HCEC 1CT (cell line): ENCODE measurements at places on chromosomes 7 and 10.

DNA sequence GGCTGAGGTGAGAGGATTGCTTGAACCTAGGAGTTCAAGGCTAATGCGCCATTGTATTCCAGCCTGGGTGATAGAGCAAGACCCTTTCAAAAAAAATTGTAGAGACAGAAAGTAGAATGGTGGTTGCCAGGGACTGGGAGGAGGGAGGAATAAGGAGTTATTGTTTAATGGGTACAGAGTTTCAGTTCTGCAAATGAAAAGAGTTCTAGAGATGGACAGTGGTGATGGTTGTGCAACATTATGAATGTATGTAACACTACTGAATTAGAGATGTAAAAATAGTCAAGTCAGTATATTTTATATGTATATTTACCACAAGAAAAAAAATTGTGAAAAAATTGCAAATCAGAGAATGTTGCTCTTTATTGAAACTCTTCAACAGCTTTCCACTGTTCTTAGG lies 266.5 kb upstream of the NPY start:
- DNase-seq, result no peak

GRCh38 chr10:4867520-4868356 lies 41.7 kb downstream of the AKR1E2 start:
- DNase-seq, result no peak

- DNase-seq, result no peak
These were observed 62.7 kb downstream of the WAC start for GRCh38 chr10:28595613-28596012.

DNA sequence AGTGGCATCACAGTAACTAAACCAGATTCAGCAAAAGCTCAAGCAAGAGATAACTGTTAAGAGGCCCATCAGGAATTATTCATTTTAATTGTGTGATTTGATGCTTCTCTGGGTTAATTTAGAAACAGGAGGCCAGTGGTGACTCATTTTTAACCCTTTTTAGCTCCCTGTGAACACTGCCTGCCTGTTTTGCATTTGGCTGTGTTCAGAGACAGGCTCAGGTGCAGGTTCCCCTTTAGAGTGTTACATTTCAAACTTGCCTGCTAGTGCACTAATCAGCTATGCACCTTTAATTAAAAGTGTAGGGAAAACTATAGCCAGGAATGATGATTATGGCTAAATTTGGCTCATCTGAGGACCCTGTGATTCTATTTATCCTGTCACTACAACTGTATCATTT lies 6.5 kb downstream of the STAMBPL1 start:
- DNase-seq, result no peak

DNA sequence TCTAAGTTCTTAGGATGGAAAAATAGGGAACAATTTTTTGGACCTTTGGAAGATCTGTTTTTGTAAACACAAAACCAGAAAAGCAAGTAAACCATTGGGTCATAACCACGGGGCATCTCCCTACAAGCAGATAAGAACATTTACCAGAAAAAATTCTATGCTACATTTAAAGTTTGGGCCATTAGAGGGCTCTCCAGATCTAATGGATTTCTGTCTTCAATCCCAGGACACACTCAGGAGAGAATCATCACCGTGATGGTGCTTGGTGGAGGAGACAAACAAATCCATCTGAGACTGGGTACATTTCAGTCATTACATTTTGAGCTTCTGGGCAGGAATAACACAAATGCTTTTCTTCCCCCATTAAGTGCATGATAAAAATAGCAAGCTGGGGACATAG lies 178.4 kb upstream of the TARP start:
- peak; percentile 6 for DNase-seq

GRCh38 chr7:21361413-21362125 lies 66.3 kb upstream of the SP4 start:
- DNase-seq, result no peak

DNA sequence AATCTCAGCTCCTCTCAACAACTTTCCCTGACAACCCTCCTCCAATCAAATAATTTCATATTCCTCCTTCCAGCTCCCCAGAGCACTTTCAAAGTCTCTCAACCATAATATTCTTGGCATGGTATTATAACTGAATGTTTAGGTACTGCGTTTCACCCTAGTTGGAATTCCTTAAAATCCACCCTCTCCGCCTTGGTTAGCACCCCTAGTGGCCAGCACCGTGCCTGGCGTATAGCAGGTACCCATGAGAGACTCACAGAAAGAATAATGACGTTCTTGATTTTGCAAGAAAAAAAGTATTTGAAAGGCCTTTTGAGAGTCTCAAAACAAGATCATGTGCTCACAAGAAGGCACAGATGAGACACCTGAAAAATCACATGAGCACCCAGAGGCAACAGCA lies 50.9 kb downstream of the GLI3 start:
- DNase-seq, result no peak

DNA sequence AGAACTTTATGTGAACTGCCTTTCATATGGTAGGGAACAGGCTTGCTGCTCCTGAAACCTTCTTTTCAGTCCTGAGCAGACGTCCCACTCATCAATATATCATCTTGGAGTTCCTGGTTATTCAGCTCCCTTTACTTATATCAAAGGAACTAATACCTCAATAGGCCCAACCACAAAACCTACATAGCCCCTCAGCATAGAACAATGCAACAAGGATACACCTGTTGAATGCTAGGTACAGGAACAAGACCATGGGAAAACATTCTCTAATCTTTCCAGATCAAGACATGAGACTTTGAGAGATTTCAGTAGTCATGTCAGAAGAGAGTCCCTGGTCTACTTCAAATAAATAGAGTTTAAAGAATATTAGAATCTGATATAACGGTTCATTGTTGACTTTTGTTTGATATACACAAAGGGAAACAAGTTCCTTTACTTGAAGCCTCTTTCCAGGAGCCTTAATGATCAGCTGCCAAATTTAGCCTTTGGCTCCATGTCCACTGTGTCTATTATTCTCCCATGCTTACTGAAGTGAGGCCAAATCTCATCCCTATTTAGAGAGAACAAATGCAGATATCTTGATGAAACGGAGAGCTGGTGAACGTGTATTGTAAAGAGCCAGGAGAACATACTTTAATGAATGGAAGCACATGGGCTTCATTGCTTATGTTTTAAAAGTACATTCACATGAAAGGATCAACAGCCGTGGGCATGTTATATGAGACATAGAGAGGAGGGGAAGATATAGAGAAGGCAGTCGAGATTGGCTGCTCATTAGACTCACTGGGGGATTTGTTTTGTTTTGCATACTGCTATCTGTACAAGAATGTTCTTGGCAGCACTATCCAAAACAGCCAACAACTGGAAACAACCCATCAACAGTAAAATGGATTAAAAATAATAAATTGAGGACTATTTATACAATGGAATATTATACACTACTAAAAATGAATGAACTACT lies 9.5 kb downstream of the RHOBTB1 start:
- DNase-seq, result no peak

- DNase-seq, result no peak
These were observed 428.5 kb downstream of the GALNT17 start for GRCh38 chr7:71560354-71560995.

DNA sequence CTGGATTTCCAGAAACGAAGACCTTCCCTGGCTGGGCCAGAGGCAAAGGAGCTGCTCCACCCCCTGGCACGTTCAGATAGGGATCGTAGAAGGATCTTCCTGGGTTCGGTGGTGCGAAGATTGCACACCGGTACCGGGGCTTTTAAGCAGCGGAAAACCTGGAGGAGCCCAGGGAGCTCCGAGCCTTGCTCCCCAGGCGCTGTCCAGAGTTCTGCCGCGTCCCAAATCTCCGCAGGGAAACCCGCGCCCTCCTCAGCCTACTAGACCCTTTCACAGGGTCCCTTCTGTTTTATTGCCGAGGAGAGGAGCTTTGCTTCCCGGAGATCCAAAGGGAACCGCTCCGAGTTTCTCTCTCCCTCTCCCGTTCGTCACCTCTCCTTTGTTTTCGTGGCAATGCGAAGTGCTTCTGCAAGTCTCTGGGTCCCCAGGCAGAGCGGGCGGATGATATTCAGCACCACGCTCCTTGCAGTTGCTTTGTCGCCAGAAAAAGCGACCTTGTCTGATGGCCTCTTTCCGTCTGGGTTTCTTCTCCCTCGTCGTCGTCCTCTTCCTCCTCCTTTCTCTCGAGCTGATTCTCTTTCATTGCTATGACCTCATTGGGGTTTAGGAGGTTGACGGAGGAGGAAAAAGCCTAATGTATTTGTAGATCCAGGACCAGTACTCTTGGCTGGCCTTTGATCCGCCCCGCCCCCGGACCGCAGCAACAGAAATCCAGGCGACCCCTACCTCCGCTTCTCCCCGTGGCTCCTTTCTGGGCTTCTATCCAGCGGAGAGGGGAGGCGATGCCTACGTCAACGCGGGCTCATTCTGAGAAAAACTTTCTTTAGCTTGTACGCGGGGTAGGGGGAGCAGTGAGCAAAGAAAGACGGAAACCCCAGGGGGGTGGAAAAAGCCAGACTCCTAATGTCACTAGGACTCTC lies at the start of gene TMEM196:
TSS of gene TMEM196 (minus strand) at position 777 of the 920 bp plus-strand sequence. CDS start 921 bp downstream, outside the sequence.
- DNase-seq, result peak; percentile 31

DNA sequence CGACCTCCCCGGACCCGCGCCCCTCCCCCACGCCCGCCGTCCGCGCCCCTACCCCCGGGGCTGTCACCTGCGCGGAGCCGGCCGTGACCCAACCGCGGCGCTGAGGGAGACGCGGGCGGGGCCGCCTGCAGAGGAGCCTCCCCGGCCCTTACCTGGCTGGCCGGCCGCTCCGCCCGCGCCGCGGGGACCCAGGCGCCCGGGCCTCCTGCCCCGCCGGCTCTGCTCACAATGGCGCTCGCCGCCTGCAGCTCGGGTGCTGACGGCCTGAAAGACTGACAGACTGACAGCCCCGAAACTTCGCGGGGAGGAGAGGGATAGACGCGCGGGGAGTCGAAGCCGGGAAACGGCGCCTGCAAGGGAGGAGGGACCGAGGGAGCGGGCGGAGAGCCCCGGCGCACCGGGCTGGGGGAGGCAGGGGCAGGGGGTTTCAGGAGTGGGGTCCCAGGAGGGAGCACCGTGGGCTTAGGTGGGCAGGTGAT lies 393 bp downstream of the ZNF467 start:
- no peak for DNase-seq

GRCh38 chr10:21891439-21891838 lies 112.1 kb downstream of the DNAJC1 start:
- no peak for DNase-seq

DNA sequence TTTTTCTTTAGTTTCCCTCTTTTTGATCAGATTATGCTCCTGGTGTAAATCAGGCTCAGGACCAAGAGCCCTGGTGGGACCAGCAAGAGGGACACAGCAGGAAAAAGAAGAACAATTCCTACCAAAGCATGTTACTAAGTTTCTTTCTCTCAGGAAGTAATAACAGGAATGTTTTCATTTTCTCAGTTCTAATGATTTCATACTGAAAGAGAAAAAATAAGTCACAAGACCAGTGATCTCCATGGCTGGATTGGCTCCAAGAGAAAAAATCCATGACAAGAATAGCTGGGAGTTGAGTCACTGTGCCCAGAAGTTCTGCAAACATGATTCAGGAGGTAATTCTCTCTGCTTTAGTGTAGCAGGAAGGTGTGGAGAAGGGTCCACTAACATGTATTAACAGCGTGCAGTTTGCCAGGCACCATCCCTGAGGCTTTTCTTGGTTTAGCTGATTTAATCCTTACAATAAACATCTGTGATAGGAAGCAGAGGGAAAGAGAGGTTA lies 23.8 kb upstream of the IFIT2 start:
- DNase-seq, result peak; percentile 98

GRCh38 chr7:151000897-151001495 lies 10.2 kb downstream of the NOS3 start:
- DNase-seq, result no peak

DNA sequence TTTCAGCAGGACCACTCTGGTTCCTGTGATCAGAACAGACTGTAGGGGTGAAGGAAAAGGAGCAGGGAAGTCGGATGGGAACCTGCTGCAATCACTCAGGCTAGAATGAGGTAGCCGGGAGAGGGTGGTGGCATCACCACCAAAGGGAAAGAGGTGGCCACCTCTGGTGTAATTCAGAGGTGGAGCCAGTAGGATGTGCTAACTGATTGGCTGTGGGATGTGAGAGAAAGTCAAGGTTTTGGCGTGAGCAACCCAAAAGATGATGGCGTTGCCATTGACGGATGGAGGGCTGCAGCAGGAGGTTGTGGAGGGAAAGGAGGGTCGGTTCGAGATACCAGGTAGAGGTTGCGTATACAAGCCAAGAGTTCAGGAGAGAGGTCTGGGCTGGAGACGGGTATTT lies 7.4 kb upstream of the VSIR start:
- DNase-seq, result no peak

DNA sequence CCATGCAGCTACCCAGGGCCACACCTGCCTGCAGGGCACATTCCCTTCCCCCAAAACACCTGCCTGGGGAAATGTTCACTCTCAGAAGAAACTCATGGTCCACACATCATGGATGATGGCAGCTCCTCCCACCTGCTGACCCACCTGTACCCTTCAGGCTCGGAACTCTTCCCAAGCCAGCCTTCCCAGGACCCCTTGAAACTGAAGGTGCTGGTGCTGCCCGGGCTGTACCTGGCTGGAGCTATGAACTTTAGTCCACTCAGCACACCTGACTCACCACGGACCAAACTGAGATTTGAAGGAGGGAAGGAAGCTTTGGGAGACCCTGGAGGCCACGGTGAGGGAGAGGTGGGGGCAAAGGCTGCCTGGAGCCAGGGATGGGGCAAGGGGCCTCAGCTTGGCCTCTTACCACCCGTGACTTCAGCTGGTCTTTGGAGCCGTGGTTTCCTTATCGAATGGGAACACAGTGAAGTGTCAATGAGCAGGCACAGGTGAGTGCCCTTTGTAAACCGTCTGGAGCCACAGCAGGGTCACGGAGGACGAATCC lies 30.1 kb upstream of the INPP5A start:
- DNase-seq, result no peak

DNA sequence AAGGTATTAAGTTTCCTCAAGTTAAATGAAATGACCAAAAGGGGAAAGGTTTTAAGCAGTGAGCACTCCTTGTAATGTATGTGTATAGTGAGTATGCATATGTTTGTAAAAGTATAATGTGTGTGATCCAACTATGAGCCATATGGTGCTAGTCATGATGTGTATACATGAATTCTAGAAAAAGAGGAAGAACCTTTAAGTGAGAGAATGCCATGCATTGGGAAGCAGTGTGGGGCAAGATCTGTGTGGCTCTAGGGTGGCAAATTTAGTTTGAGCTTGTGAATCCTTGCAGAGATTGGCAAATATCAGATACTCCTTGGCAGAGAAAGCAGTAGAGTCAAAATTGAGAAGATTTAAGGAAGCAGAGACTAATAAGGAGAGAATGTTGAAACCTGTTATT lies 435.0 kb downstream of the AUTS2 start:
- no peak for DNase-seq

GRCh38 chr10:24723386-24723787 lies 300 bp downstream of the ARHGAP21 start:
- DNase-seq, result peak; percentile 41

DNA sequence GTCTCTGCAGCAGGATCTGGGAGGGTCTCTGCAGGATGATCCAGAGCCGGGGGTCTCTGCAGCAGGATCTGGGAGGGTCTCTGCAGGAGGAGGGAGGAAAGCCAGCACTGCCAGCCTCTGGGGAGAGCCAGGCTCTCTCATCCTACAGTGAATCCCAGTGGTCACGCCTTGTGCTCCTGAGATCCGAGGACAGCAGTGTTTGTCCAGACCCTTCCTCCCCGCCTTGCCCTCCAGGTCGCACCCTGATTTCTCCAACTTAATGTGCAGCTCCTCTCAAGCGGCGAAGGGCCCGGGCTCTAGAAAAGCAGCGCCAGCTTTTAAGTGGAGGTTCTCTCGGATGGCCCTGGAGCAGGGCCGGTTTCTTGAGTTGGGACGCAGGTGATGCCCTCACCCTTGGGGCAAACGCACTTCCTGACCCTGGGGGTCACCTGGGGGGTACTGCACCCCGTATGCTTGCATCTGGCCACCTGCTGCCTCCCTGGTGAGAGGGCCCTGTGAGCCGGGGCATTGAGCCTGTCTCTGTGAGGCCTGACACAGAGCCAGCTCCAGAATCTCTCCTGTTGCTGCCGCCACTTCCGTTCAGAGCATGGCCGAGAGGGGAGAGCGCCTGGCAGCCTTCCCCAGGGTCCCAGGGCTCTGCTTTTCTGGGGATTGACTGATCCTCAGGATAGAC lies 111.6 kb downstream of the ACTR3B start:
- no peak for DNase-seq
